Esophagus squamous epithelium (tissue), 5 donors: ENCODE measurements at places on chromosomes 6 and 20.

GRCh38 chr6:3825851-3826581 is 23.2 kb upstream of the FAM50B start:
- no peak for DNase-seq

DNA sequence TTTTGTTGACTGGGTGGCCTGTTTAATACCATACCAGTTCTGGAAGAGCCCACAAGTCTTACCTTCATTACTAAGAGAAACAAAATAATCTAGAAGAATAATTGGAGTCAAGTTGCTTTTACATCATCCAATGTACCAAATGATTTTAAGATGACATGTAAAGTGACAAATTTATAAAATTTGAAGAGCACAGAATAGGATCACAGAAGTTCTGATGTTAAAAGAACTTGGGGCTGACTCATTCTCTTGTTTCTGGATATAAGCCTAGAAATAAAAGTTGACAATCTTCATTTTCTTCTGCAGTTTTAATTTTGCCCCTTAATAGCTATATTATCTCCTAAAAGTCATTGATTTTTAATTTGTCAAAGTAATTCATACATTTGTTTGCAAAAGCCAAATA is 317.5 kb upstream of the MARCKS start:
- DNase-seq, result no peak

DNA sequence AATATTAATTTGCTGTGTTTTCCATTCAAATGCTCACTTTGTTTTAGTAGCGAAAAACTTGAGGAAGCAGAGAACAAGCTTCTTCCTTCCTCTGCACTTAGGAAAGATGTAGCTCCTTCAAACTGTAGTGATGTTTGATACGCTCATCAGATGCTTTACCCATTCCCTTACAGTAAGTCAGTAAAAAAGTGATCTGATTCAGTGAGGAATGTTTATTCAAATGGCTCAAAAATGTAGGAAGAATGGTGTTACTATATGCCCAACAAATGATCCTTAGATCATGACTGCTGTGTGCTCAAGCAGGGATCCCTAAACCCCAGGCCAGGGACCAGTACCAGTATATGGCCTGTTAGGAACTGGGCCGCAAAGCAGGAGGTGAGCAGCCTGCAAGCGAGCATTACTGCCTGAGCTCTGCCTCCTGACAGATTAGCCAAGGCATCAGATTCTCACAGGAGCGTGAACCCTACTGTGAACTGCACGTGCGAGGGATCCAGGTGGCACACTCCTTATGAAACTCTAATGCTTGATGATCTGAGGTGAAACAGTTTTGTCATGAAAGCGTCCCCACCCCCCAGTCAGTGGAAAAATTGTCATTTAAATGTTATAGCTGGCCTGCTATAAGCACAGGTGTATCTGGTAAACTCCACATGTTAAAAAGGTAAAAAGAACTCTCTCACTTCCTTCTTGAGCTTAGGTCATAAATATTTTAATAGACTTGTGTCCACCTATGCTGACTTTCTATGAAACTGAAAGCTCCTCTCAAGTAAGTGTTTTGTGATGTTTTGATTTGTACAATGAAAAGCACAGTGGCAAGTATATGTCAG is 187.2 kb downstream of the FOXC1 start:
- no peak for DNase-seq

DNA sequence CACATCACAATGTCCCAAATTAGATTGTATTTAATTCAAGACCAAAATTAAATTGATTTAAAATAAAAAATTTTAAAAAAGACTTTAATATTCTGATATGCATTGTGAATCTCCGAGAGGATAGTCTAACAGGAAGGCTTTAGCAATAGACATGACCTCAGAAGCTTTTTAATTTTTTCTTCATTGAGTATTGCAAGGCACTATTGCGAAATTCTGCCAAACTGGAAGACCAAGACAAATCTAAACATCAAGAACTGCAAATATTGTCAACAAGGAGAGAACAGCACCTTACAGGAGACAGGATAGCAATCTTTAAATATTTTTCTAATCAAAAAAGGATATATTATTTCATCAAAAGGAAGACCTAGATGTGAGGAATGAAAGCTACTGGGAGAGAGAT is 56.9 kb downstream of the BMP5 start:
- DNase-seq, result no peak

- DNase-seq, result no peak
Observed at GRCh38 chr20:11651138-11651537, 266.6 kb upstream of the BTBD3 start.

DNA sequence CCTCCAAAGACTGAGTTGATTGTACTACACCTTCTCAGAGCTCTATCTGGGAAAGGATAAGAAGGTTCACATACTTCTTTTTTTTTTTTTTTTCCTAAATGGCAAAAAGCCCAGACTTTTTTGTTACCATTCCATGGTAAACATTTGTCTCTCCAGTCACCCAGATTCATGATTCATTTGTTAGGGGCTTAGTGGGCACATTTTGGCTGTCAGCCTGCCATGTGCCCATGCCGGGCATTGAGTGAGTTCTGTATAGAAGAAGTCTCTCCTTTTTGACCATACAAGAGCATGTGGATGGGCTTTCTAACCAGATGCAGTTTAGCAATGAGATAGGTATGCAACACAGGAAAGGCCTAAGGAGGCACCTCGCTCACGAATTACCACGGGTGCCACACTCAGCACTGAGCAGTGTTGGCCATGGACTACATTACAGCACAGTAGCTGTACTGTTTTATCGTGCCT is 447.5 kb upstream of the HSF2 start:
- DNase-seq, result no peak

DNA sequence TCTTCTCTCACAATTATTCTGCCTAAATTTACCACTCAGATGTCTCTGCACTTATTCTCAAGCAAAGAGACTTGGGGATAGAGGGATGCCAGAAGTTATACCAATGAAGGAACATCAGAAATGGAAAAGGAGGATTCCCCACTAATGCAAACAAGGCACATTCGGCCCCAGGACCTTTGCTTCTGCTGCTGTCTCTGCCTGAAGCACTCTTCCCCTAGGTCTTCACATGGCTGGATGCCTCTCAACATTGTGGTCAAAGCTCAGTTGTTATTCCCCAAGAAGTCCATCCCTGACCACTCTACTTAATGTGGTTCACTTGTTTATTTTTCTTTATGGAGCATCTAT is 508.7 kb downstream of the DOK5 start:
- DNase-seq, result no peak

DNA sequence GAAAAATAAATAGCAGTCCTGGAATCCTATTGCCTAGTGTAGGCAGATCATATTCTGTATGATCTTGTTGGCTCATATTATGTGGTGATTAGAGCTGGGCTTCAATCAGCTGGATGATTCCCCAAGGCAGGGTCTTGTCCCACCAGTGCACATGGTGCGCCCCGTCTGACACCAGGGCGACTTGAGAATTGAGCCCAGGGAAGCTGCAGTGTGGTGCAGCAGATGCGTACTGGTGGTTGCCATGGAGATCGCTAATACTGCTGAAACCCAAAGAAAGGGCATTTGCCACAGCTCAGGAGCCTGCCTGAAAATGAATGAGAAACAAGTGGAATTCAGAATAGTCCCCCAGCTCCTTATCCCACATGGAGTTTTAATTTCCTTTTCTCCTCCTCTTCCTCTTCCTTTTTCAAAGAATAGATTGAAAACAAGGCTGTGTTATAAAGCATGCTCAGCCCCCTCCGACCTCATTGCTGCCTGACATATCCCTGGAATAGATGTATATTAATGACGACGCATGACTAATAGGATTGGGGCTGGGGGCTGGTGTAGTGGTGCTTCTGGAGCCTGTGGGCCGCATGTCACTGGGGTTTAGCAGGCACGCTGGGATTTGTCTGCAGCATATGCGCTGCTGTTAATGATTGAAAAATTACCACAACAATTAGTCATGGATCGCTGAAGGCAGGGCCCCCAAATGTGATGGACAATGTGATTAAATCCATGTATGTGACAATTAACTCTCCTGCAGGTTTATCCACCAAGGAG is 210.5 kb downstream of the FARS2 start:
- no peak for DNase-seq

GRCh38 chr6:86502497-86502896 is 434.8 kb upstream of the HTR1E start:
- DNase-seq, result no peak

DNA sequence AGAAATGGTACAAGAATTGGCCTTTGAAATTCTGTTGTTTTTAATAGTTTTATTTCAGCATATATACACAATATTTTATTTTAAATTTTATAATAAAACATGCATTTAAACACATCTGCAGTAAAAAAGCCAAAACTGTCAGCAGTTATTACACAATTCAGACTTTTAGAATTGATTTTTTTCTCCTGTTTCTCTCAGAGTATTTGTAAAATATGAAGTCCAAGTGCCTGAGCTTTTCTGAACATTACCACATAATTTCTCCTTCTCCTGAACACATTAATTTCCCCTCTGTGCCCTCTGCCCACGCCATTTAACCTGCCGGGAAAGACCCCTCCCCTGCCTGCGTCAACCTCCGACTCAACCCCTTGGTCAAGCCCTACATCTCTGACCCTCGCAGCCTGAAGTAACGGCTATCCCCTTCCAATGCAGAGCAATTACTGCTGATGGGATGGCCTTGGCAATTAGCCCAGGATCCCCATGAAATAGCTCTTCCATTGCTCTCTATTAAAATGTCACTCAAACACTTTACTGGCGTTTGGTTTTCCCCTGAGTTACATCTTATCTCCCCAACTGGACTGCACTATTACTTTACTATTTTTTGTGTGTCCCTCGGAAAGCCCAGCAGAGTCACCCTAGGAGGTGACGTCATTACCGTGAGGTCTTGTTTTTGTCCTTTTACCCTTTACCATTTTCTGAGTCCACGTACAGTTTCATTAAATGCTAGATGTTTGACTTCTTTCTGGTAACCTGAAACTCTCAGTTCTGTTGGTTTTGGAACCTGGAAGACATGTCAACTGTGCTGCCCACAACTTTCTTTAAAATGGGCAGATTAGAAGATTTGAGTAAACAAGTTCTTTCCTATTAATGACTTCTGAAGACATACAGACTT is 146.7 kb upstream of the TAB2 start:
- DNase-seq, result no peak

DNA sequence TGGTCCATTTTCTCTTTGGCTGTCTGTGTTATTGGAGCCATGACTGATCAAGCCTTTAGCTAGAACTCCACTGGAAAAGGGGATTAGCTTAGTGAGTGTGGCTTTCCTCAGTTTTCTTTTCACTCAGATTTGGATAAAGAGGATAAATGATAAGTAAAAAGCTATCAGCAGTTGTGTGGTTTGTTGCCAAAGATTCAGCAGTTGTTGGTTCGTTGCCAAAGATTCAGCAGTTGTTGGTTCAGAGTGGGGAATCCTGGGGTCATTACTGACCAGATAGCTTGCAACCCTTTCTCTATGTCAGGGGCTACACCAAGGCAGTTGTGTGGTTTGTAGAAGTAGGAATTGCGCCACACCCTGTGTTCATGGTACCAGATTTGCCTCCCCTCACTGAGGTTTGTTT is 107.7 kb upstream of the SCP2D1 start:
- DNase-seq, result no peak

DNA sequence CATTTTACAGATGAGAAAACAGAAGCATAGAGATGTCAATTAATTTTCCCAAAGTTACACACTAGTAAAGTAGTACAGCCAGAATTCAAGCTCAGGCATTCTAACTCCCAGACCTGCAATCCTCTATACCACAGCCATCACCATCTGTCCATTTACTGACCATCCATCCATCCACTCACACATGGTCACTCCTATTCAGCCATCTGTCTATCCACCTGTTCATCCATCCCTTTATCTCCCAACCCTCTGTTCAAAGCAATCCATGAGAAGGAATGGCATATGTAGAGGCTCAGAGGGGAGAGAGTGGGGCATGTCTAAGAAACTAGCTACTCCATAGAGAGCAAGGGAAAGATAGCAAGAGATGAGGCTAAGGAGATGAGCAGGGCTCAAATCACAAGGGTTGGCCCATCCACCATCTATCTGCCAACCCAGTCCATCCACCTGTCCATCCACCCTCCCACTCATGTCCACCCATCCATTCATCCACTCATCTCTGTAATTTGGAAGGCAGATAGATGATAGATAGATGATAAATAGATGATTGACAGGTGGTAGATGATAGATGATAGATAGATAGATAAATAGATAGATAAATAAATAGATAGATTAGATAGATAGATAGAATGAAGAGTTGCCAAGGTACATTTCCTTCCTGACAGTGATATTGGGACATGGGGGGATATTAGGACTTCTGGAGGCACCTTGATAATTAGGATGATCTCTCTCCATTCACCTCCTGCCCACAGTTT is 12.2 kb upstream of the C6orf132 start:
- DNase-seq, result no peak

DNA sequence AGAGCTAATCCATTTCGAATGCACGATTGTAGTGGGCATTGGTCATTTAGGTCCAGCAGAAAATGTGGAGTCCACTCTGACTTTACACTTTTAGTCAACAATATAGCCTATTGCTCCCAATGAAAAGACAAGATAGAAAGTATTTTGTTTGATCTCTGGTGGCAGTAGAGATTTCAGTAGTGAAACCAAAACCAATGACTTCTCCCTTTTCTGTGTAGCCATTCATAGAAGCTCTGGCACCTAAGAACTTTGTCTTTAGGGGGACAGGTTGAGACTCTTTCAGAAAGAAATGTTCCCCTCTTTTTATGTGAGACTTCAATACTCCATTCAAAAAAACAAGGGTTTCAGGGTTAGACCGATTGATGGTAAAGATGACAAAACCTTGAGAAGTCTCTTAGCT is 510.8 kb upstream of the POU3F2 start:
- DNase-seq, result no peak

DNA sequence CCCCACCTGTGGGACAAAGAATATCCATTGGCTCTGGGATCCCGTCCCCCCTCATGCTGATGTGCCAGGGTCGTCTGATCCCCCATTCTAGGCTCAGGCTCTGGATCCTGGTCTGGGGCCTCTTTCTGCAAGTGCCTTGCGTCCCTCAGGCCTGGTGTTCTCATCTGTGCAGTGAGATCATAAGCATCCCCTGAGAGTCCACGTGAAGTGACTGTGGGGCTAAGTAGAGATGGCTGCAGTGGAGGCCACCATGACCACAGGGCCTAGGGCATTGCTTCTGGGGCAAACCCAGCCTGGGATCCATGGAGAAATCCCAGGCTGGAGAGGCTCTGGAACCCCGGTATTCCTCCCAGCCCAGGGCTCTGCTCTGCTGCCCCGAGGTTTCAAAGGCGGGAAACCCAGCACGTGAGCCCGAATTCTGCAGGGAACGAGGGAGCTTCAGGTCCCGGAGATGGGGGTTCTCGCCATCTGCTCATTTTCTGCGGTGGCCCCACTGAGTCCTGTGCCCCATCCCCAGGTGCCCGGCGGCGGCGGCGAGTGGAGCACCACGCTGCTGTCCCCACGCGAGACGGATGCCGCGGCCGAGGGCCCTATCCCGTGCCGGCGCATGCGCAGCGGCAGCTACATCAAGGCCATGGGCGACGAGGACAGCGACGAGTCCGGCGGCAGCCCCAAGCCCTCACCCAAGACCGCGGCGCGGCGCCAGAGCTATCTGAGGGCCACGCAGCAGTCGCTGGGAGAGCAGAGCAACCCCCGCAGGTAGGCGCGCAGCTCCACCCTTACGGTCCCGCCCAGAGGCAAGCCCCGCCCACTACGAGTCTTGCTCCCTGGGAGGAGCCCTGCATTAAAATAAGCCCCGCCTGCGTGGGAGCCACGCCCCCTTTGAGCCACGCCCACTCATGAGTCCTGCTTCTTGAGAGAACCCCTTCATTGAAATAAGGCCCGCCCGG is 105.5 kb upstream of the MYL9 start:
- no peak for DNase-seq
